NCI-H226 (cell line): ENCODE measurements at places on chromosomes 3 and 15.

GRCh38 chr15:48945386-48945785, 18.3 kb downstream of the SHC4 start:
- peak; percentile 16 for DNase-seq

GRCh38 chr15:70056091-70056680, 41.5 kb downstream of the TLE3 start:
- DNase-seq: no peak

DNA sequence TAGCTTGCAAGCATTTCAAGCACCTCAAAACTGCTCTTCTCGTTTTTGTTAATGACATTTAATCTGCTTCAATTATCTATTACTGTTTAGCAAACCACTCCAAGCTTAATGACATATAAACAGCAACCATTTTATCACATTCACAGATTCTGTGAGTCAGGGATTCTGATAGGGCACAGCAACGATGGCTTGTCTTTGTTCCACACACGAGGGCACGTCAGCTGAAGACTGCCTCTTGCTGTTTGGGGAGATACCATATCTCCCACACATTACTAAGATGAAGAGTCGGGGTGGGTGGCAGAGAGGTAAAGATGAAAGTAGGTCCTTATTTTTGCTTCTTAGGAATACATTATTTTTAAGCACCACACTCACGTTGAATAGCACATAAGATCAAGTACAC, 19.3 kb downstream of the CPOX start:
- DNase-seq: no peak

DNA sequence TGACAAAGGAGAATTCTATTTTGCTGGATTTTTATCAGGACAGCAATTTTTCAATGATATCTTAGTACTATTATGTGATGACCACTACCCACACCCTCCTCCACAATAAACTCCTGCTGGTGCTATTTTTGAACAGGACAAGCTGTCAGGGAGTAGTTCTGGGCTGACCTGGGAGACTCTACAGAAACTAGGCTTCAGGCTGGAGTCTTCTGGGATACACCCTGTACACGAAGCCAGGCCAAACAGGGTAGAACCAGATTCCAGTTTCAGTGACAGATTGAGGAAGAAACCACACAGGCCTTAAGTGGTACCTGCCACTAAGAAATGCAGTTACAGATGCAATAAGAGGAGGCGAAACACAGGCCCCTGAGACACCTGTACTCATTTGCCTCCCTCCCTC, 12.8 kb downstream of the NMNAT3 start:
- no peak for DNase-seq

- no peak for DNase-seq
These were observed 13.2 kb downstream of the PFKFB4 start for GRCh38 chr3:48543271-48543866.

DNA sequence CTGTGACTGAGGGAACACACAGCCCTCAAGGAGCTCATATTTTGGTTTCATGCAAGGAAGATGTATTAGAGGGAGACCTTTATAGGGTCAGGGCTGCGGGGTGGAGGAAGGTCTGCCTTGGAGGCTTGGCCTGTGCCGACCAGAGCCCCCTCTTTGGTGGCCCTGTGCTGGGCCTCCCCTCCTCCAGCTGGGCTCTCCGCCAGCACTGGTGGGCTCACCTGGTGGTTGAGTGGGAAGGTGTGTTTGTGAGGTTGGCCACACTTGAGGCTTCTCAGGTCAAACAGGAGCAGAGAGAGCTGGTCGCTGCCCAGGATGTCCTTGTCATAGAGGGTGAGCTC, 2.6 kb downstream of the PLA2G4F start:
- no peak for DNase-seq

DNA sequence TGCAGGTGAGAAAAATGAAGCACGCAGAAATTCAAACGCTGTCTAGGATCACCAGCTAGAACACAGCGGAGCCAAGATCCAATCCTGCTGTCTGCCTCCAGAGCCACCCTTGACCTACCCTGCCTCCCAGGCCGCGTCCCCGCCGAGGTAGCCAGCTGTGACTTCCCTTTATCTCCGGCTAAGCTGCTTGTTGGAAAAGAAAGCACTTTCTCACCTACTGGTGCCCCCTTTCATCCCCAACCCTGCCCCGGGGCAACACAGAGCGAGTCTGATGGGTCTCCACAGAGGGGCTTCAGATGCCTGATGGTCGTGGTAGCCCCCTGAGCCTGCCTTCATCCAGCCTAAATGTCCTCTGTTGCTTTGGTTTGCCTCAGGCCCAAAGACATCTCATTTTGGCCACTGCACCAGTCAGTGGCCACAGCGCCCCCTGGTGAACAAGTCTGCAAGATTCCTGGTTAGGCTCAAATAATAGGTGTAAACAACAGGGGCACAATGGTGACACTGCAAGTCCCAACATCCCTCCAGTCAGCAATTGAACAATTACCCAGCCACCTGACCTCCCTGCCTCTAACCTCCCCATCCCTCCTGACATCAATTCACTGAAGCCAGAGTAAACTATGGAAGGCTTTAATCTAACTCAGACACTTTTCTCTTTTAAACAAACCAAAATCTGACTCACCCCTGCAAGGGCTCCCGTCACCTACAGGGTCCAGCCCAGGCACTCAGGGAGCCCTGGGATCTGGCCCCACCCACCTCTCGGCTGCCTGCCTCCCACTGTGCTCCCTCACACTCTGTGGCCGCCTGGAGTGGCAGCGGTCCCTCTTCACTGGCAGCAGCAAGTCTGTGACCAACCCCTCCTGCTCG, 27.3 kb upstream of the BCL2L10 start:
- DNase-seq: peak; percentile 39

DNA sequence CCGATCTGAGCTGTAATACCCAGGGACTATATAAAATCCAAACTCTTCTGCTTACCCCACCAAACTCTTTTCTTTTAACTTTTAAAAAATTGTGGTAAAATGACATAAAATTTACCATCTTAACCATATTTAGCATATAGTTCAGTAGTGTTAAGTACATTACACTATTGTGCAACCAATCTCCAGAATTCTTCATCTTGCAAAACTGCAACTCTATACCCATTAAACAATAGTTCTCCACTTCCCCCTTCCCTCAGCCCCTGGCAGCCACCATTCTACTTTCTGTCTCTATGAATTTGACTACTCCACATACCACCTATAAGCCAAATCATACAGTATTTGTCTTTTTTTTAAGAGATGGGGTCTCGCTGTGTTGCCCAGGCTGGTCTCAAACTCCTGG, 38.7 kb downstream of the SENP8 start:
- no peak for DNase-seq

- DNase-seq: no peak
These were observed 21.1 kb downstream of the DZIP3 start for GRCh38 chr3:108610651-108611050.
